Stimulated activated CD8-positive, alpha-beta memory T cell treated with anti-CD3 and anti-CD28 coated beads, Interleukin-4, amount 100 ng/mL, for 1 hour (primary cell): ENCODE measurements at places on chromosomes 6 and 20.

GRCh38 chr20:49160057-49160929, 27.8 kb downstream of the STAU1 start:
- no peak for DNase-seq

DNA sequence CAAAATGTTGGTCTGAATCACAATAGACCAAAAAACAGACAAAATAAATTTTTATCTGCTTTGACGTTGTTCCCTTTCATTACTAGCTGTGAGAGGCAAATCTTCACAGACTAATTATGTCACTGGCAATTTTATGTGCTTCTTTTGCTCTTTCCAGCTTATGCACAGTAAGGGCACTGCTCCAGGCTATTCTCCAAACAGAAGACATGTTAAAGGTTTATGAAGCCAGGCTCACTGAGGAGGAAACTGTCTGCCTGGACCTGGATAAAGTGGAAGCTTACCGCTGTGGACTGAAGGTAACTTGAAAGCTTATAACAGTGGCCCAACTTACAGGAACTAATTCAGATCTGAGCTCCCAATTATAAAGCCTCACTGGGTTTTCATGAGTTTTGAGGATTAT, 15.5 kb upstream of the SNRNP48 start:
- DNase-seq = no peak

GRCh38 chr6:135088281-135088680, 33.7 kb upstream of the HBS1L start:
- DNase-seq = no peak

GRCh38 chr20:57374931-57375651, 16.1 kb upstream of the RBM38 start:
- DNase-seq = no peak
